ENCODE measurements at places on chromosomes 2 and 18. TPM values are rescaled to one million over a fixed set of nuclear protein-coding genes. Genes with fewer than 3 reads are reported as not detected.

The MAP3K19 gene
- not detected for total RNA-seq

- no peak for DNase-seq
Observed at GRCh38 chr2:5925604-5926003, 233.4 kb downstream of the SOX11 start.

DNA sequence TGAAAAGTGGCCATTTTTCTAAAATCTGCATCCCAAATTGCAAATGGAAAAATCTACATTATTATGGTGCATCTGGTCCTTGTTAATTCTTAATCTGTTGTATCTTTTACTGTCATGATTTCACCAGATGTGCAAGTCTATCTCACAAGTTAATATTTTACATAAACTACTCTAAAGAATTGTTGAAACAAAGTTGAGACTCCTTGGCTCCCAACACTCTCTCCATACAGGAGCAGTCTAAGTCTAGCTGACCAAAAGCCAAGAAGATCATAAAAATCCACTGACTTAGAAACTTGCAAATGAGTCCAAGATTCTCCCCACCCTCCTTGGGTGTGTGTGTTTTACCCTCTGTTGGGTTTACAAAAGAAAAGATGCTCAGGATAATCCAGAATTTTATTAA, 85.1 kb downstream of the NCKAP5 start:
- DNase-seq: no peak

DNA sequence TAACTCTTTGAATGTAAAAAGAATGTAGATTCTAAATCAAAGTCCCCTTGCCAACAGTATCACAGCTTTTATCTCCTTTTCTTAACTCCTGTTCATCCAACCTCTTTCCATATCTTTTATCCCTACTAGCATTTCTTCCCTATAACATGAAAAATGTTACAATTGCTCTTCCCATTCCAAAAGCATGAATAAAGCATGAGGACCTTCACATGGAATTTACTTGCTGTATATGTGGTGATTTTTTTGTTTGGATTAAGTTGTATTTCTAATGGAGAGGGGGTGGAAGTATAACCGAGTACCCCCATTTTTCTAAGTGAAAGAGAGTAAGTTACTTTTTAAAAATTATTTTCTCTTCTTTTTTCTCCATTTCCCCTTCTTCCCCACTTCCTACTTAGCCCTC, 94.9 kb upstream of the RBBP8 start:
- DNase-seq: no peak

GRCh38 chr2:50273003-50273402, 758.9 kb downstream of the NRXN1 start:
- DNase-seq: no peak

The EML6 gene
- 6.8 TPM for total RNA-seq

DNA sequence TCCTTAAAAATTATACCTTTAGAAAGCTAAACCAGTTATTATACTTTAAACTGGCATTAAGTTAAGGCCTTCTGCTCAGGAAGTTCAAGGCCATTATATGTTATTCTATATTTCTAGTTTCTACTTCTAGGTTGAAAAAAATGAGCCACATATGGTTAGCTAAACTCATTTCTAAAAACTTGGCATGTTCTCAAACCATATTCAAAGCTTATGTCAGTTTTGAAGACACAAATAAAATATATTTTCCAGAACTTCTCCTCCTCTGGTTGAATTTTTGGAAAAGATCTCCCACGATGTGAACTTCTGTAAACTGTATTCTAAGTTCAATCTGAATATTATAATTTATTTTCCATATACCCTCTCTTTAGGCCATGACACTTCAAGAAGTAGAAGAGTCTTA, 103.5 kb downstream of the NYAP2 start:
- DNase-seq: no peak
